Upper lobe of right lung (tissue), 1 donor: ENCODE measurements at places on chromosomes 4 and X. TPM values are rescaled to one million over a fixed set of nuclear protein-coding genes. Genes with fewer than 3 reads are reported as not detected.

The DDX53 gene
- not detected for total RNA-seq

The RNF150 gene
- total RNA-seq, result 2.4 TPM

DNA sequence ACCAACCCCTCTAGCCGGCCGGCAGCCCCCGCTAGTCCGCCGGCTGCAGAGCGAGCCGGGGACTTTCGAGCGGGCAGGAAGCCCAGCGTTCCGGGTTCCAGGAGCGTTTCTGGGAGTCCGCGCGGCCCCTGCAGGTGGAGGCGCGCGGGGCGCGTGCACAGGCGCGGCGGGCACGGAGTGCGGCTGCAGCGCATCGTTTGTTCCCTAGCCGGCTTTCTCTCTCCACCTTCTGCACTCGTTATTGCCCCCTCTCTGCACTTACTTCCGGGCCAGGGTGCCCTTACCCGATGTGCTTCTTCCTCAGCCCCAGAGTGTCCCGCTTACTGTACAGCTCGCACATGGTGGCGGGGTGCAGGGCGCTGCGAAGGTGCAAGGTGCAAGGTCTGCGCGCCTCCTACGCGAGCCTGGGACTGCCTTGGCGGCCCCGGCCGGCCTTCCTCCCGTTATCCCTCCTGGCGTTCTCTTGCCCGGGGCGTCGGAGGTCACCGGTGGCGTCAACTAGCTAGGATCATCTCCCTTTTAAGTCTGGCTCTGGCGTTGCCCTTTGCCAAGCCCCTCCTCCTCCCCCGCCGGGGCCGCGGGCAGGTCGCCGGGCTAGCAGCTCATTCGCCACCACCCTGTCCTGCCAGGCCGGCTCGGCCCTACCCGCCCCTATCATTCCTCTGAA, at the start of gene ETNPPL:
ETNPPL (minus strand) TSS at position 495 of the 667 bp plus-strand sequence; CDS start at position 340, 155 bp downstream.
- H3K4me3 ChIP-seq, result peak within 1 kb of the TSS; percentile 45
- H3K27ac ChIP-seq, result no peak within 1 kb of the TSS
- peaks cover 36% of the 10 kb centered on the region for H3K27me3 ChIP-seq

GRCh38 chrX:48045410-48046311, 25.8 kb downstream of the ZNF630 start:
- no peaks in the 10 kb centered on the region for H3K27me3 ChIP-seq
- no peak for DNase-seq
- H3K36me3 ChIP-seq, result no peaks in the 10 kb centered on the region
- H3K4me3 ChIP-seq, result no peak overlapping the region

- no peak overlapping the region for H3K27ac ChIP-seq
- no peaks in the 10 kb centered on the region for H3K27me3 ChIP-seq
- DNase-seq, result no peak
- H3K4me1 ChIP-seq, result no peaks in the 10 kb centered on the region
These were observed 179.1 kb upstream of the DKK2 start for GRCh38 chr4:107215222-107215621.

- H3K4me3 ChIP-seq, result no peak overlapping the region
- H3K36me3 ChIP-seq, result no peaks in the 10 kb centered on the region
- H3K4me1 ChIP-seq, result no peaks in the 10 kb centered on the region
- no peaks in the 10 kb centered on the region for H3K27me3 ChIP-seq
- no peak for DNase-seq
- H3K27ac ChIP-seq, result no peak overlapping the region
These were observed 269.6 kb downstream of the DKK2 start for GRCh38 chr4:106766519-106766918.

DNA sequence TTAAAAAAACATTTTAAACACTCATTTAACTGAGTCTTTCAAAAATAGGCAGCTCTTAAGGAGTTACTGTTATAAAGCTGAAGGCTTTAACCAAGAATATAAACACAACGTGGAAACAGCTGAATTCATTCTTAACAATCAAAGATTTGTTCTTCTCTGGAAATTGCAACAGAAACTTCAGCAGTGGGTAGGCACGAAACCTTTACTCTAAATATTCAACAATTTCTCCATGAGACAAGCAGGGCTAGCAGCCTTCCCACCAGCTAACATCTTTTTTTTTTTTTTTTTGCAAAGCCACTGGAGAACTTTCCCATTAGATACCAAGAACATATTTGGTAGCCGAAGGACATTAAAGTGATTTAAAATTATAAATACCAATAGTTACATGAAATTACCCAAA, 78.2 kb upstream of the PRSS48 start:
- no peak for DNase-seq
- no peaks in the 10 kb centered on the region for H3K27me3 ChIP-seq
- H3K4me1 ChIP-seq, result peaks cover 25% of the 10 kb centered on the region
- H3K4me3 ChIP-seq, result no peak overlapping the region

DNA sequence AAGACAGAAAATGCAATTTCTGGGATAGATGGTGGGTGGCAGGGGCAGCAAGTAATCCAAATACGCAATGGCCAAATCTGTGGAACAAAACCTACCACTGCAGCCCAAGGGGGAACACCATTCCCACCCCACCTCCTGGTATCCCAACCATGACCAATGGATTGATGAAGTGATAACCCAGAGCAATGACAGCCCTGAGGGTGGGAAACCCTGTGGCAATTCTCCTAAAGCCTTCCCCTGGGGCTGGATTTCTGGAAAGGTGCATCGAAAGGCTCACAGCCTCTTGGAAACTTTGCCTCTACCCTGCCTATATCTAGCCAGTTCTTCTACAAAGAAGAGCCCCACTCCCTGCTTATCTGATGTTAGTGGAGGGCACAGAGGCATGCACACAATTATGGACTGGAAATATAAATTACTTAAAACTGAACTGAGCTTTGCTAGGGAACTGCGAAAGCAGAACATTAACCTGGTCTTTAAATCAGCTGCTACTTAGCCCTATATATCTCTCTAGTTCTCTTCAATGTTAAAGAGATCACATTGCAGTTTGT, 59.9 kb upstream of the TXK start:
- DNase-seq, result no peak
- no peak overlapping the region for H3K27ac ChIP-seq
- peaks cover 4% of the 10 kb centered on the region for H3K4me1 ChIP-seq
- H3K27me3 ChIP-seq, result no peaks in the 10 kb centered on the region

The MFAP3L gene
- 9.6 TPM for total RNA-seq

DNA sequence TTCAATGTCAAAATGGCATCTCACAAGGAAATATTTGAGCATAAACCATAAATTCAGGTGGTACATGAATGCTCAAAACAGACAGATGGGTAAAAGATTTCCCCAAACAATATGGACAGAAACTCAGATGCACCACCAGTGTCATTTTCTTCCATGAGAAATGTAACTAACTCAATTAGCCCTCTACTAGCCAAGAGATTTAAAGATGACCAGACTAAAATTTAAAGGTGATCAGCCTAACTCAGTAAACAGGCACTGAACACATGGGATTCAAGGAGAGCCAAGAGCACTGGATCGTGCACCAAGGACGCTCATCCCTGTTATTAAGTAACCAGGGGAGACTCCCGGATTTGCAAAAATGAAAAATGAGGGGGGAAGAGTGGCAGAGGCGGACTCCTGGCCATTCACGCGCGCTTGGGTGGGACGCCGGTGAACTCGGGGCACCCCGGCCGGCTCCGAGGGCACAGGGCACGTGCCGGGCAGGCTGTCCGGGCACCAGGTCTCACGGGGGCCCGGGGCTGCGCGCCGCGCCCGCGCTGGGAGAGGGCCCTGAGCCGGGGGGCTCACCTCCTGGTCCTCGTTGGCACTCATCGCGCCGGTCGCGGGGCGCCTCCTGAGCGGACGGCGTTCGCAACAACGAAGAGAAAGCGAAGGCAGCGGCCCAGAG, 490 bp downstream of the RWDD4 start:
- no peaks in the 10 kb centered on the region for H3K27me3 ChIP-seq
- peak overlapping the region; percentile 93 for H3K27ac ChIP-seq
- H3K36me3 ChIP-seq, result peaks cover 9% of the 10 kb centered on the region
- H3K4me1 ChIP-seq, result peaks cover 21% of the 10 kb centered on the region
- H3K4me3 ChIP-seq, result peak overlapping the region; percentile 90

DNA sequence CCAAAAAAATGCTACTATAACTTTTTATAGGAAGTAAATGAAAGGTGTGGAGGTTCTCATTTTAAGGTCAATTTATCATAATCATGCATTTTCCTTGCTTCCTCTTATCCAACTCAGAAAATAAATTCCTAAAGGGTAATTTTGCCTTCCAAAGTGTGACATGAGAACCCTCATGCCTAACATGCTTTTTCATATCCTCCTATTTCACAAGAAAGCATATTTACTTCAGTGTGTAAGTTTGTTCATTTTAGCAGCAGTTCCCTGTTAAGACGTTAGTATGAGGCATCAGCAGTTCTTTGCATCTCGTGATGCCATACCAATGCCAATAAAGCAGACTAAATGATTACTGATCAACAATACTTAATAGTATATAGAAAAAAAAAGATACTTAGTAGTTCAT, 18.4 kb downstream of the WDFY3 start:
- H3K27ac ChIP-seq, result no peak overlapping the region
- no peaks in the 10 kb centered on the region for H3K36me3 ChIP-seq
- H3K4me1 ChIP-seq, result peaks cover 24% of the 10 kb centered on the region
- no peak for DNase-seq
- no peaks in the 10 kb centered on the region for H3K27me3 ChIP-seq
- no peak overlapping the region for H3K4me3 ChIP-seq

The HTR2C gene
- not detected for total RNA-seq

GRCh38 chr4:97496298-97496873, 646.9 kb downstream of the STPG2 start:
- DNase-seq, result no peak
- H3K4me1 ChIP-seq, result no peaks in the 10 kb centered on the region
- H3K4me3 ChIP-seq, result no peak overlapping the region
- no peaks in the 10 kb centered on the region for H3K27me3 ChIP-seq
- H3K27ac ChIP-seq, result no peak overlapping the region
